CD8-positive, alpha-beta memory T cell (primary cell): ENCODE measurements at places on chromosomes 4 and X. TPM values are rescaled to one million over a fixed set of nuclear protein-coding genes. Genes with fewer than 3 reads are reported as not detected.

The USP17L20 gene
- not detected for total RNA-seq

DNA sequence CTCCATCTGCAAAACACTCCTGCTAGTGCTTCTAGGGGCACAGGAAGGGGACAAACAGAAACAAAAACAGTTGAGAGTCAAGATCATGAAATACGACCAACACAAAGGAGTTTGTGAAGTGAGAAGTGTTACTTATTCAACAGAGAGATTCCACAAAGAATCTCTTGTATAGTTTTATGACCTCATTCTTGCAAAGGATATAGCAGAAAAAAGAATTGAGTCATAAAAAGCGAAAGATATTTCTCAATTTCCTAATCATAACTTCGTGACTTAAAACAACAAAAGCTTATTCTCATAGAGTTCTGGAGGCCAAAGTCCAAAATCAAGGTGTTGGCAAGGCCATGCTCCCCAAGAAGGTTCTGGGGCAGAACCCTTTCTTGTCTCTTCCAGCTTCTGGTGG is 40.7 kb downstream of the TIGD4 start:
- no peak for DNase-seq

GRCh38 chrX:103356858-103357257 is 552 bp downstream of the TCEAL9 start:
- DNase-seq, result no peak

The POU3F4 gene
- not detected for total RNA-seq

- no peak for DNase-seq
Observed at GRCh38 chr4:108359986-108360681, 191.4 kb upstream of the LEF1 start.

GRCh38 chr4:100299046-100299840 is 109.0 kb upstream of the DDIT4L start:
- no peak for DNase-seq

DNA sequence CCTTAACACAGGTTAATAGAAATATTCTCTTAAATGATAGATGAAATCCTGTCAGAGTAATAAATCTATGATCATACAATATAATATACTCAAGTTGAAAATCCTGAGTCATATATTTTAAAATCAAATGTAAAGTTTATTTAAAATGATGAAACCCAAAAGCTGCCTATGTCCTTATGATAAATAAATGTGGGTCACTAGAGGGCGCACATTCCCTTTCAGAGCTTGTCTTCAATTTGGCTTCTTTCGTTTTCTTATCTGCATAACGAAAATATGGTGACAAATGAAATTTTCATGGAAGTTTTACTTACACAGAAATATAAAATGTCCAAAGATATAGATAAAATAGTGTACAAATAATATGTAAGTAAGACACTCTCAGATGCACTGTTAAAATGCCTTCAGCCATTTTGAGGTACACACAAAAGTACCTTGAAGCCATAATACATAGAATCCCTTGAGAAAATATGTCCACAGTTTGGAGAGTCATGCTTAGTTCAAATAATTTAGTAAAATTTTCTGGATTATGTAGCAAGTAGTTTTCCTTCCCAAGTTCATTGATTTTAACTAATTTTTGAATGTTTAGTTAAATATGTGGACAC is 680.4 kb downstream of the DMD start:
- no peak for DNase-seq

- DNase-seq, result no peak
Observed at GRCh38 chr4:8203817-8204216, 4.7 kb downstream of the SH3TC1 start.

GRCh38 chr4:183591301-183591700 is 67.7 kb downstream of the RWDD4 start:
- DNase-seq, result no peak

DNA sequence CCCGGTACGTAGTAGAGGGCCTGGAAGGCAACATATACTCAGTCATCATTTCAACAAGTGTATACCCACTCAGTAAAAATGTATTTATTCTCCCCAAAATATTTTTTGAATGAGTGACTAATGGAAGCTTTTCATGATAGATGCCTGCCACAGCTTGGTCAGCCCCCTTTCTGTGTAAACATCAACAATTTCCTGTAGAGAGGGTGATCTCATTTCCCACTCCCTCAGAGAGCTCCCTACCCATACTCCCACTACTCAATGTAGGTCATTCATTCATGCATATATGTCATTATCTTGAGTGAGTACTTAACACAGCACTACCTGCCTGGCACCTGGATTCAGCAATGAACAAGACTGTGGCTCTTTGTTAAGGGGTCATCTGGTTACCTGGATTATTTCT is 81.9 kb downstream of the STK32B start:
- no peak for DNase-seq

The IBSP gene
- not detected for total RNA-seq

- no peak for DNase-seq
Observed at GRCh38 chr4:54315561-54316538, 86.8 kb downstream of the PDGFRA start.

The CSN1S1 gene
- total RNA-seq, result not detected

DNA sequence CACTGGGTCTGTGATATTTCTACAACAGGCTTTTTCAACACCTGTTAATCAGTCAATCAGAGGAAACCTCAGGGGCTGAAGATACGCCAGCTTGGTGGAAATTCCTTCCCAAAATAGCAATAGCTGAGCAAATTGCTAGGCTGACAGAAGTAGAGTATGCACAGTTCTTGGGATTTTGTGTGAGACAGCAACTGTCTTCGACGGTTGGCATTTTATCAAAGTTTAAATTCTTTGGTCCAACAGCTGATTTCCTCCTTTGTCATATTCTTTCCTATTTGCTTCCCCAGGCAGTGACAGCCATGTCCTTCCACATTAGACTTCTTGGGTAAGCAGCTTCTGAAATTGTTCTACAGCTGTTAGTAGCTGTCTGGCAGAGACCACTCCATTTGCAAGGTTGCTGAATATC is 8.0 kb upstream of the PALLD start:
- DNase-seq, result no peak
